ENCODE measurements at places on chromosomes 3 and 15. TPM values are rescaled to one million over a fixed set of nuclear protein-coding genes. Genes with fewer than 3 reads are reported as not detected.

DNA sequence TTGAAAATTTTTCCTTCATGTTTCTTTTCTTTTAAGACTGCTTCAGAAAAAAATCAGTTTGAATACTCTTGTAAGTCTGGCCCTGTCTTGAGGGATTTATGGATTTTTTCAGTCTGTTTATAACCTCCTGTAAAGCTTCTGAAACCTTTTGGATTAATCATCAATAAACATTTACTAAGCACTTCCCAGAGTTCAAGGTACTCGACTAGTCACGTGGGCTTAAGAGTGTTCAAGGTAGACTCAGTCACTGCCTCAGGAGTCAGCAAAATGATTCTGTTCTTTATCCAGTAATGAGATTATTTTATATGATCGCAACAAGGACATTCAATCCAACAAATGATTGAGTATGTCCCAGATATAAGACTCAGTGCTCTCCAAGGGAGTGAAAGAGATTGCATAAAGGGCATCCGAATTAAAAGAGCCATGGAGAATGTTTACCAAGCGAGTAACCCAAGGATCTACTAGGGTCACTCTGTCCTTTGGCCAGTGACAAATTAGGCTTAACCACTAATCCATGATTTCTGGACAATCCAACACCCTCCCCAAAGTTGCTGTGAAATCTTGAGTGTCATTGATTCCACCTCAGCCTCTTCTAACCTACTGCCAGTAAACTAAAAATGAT lies 726.6 kb upstream of the NAALADL2 start:
- no peak for DNase-seq

Gene DLL4
- total RNA-seq, result 33.3 TPM

DNA sequence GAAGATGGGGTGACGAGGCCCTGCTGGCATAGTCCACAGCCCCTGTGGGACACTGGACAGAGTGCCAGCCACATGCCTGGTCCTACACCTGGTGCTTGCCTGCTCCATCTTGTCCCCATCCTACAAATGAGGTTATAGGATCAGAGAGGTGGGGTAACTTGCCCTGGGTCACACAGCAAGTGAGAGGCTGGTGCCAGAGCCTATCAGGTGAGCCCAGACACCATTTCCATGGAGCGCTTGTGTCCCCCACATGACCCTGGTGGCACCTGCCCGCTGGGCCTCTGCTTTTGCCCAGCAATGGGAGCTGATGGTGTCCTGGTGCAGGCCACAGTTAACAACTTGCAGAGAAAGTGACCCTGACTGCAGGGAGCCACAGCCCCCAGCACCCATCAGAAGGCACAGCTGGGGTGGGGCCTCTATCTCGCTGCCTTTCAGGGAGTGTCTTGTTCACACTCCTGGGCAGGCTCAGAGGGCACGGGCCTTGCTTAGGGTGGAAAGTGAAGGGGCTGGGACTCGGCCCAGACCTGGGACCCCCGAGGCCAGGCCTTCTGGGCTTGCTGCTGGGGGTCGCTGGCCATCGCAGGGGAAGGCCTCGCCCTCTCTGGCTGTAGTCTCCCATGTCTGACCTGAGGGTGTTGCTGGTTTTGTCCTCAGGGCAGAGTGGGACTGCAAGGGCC lies 7.2 kb downstream of the PLXNA1 start:
- DNase-seq, result no peak

Gene GAP43
- total RNA-seq, result 6.0 TPM

Gene ZMYND10
- 1.9 TPM for total RNA-seq

Gene CHAC1
- 0.58 TPM for total RNA-seq

GRCh38 chr15:39999538-40000200 lies 39.3 kb downstream of the SRP14 start:
- DNase-seq, result no peak

Gene GUCA1C
- total RNA-seq, result not detected

Gene LXN
- 24.9 TPM for total RNA-seq

Gene TATDN2
- 31.7 TPM for total RNA-seq

GRCh38 chr3:25291481-25291905 lies 136.6 kb upstream of the RARB start:
- no peak for DNase-seq

Gene KBTBD13
- total RNA-seq, result 0.27 TPM

- no peak for DNase-seq
Measured at GRCh38 chr3:16132928-16133327, 41.6 kb upstream of the GALNT15 start.

- DNase-seq, result no peak
Measured at GRCh38 chr3:177338697-177339219, 141.5 kb upstream of the TBL1XR1 start.

- DNase-seq, result no peak
Measured at GRCh38 chr3:165895919-165896318, 58.7 kb upstream of the BCHE start.

- no peak for DNase-seq
Measured at GRCh38 chr15:66139591-66140207, 113.9 kb downstream of the MEGF11 start.

Gene ISLR
- 120 TPM for total RNA-seq

GRCh38 chr3:150703299-150703755 lies 393 bp downstream of the ERICH6 start:
- DNase-seq, result peak; percentile 72

GRCh38 chr15:82571722-82572222 lies 31.5 kb upstream of the RPS17 start:
- DNase-seq, result peak; percentile 77

GRCh38 chr15:40106203-40107161 lies 2.2 kb downstream of the BMF start:
- DNase-seq, result peak; percentile 77

GRCh38 chr15:58947179-58947578 lies 13.7 kb upstream of the SLTM start:
- DNase-seq, result no peak

GRCh38 chr3:174465177-174465576 lies 394.0 kb upstream of the NAALADL2 start:
- no peak for DNase-seq

Gene FBXW12
- 0.27 TPM for total RNA-seq

Gene MBD4
- total RNA-seq, result 30.6 TPM
